ENCODE measurements at places on chromosomes 12 and 14.

- no peak for DNase-seq
Measured at GRCh38 chr12:76240281-76240680, 107.9 kb downstream of the BBS10 start.

- DNase-seq = no peak
Measured at GRCh38 chr12:123961585-123962345, 10.9 kb downstream of the CCDC92 start.

GRCh38 chr12:4630262-4630661, 18.6 kb downstream of the AKAP3 start:
- DNase-seq = no peak

DNA sequence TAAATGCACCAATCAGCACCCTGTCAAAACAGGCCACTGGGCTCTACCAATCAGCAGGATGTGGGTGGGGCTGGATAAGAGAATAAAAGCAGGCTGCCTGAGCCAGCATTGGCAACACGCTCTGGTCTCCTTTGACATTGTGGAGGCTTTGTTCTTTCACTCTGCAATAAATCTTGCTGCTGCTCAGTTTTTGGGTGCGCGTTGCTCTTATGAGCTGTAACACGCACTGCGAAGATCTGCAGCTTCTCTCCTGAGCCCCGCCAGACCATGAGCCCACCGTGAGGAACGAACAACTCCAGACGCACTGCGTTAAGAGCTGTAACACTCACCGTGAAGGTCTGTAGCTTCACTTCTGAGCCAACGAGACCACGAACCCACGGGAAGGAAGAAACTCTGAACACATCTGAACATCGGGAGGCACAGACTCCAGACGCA, 8.4 kb upstream of the PIANP start:
- DNase-seq = no peak

GRCh38 chr12:11743423-11744409, 94.2 kb downstream of the ETV6 start:
- no peak for DNase-seq

- DNase-seq = no peak
Measured at GRCh38 chr14:71482671-71483070, 449.6 kb upstream of the RGS6 start.
